Bronchial smooth muscle cell (primary cell): ENCODE measurements at places on chromosomes 4 and X. TPM values are rescaled to one million over a fixed set of nuclear protein-coding genes. Genes with fewer than 3 reads are reported as not detected.

TMA16 gene
- 16.3 and 22.7 TPM in 2 replicates for total RNA-seq

TBL1X gene
- total RNA-seq = 9.1 and 15.2 TPM in 2 replicates

GPR82 gene
- not detected in 2 replicates for total RNA-seq

TRPC5OS gene
- total RNA-seq = not detected in 2 replicates

EGFL6 gene
- under 0.01 TPM in 1 of 2 replicates, not detected in the other for total RNA-seq

CXCL11 gene
- not detected in 2 replicates for total RNA-seq

SMIM31 gene
- total RNA-seq = not detected in 2 replicates

ARL9 gene
- 0.26 and 0.95 TPM in 2 replicates for total RNA-seq

F8 gene
- total RNA-seq = 4.0 and 7.6 TPM in 2 replicates

SPARCL1 gene
- total RNA-seq = 1.3 and 1.5 TPM in 2 replicates

SERTM2 gene
- total RNA-seq = not detected in 2 replicates

GPM6B gene
- 0.60 and 7.7 TPM in 2 replicates for total RNA-seq

SLC38A5 gene
- total RNA-seq = 40.0 and 44.6 TPM in 2 replicates

IL13RA2 gene
- 51.9 and 56.7 TPM in 2 replicates for total RNA-seq

TRIM75 gene
- not detected in 2 replicates for total RNA-seq

FBXW7 gene
- 62.9 and 150 TPM in 2 replicates for total RNA-seq

STAP1 gene
- not detected in 2 replicates for total RNA-seq

IQCM gene
- total RNA-seq = 0.09 and 0.16 TPM in 2 replicates

FMR1NB gene
- not detected in 2 replicates for total RNA-seq

IL1RAPL2 gene
- total RNA-seq = 1.1 TPM in 1 of 2 replicates, not detected in the other

OPHN1 gene
- 8.8 and 11.8 TPM in 2 replicates for total RNA-seq

KLB gene
- not detected in 2 replicates for total RNA-seq
